GM20000 (cell line): ENCODE measurements at places on chromosomes 7 and 10.

DNA sequence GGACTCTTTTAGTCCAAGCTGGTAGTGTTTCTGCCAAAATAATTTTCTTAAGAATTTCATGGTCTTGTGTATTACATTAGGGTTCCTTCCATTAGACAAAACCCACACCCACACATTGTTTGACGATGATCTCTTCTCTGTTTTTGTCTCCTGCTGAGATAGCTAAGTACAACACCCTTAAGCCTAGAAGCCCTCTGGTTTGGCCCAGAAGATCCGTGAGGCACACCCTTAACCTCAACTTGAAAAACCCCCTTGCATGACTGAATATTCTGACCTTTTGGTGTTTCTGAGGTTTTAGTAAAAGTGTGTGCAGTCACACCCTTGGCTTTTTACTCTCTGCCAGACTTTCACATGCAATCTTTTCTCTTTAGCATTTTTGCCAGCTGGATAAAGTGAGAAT, 29.3 kb upstream of the ERCC6 start:
- peak; percentile 28 for DNase-seq

DNA sequence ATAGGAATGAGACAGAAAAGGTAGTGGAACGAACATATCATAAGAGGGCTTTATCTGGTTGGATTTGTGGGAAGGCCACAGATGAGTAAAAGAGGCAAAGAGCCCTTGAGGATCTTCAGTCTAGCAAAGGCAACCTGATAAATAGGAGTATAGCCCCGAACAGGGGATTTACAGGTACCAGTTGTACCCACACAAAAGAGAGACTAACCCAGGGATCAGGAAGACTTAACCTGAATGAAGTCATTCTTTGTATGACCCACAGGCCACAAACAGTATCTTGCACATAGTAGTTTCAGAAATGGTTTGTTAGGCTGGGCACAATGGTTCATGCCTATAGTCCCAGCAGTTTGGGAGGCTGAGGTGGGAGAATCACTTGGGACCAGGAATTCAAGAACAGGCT, 208.2 kb downstream of the ARHGAP21 start:
- no peak for DNase-seq

GRCh38 chr7:2965301-2965700, 78.4 kb downstream of the CARD11 start:
- no peak for DNase-seq

DNA sequence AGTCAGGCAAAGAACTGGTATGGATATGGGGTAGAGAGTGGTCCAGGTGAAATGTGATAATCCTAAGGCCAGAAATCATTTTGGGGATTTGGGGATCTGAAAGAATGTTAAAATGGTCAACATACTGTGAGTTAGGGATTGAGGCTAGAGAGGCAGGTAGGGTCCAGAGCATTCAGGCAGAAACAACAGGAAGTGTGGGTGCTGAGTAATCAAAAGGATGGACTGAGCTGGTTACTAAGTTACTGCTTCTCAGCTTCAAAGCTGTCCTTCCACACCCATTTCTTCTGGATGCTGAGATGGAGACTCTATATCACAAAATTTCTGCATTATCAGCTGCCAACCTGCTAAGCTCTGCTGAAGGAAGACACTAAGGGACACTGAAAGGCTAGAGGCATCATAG, 30.6 kb upstream of the PRKCQ start:
- DNase-seq, result no peak

DNA sequence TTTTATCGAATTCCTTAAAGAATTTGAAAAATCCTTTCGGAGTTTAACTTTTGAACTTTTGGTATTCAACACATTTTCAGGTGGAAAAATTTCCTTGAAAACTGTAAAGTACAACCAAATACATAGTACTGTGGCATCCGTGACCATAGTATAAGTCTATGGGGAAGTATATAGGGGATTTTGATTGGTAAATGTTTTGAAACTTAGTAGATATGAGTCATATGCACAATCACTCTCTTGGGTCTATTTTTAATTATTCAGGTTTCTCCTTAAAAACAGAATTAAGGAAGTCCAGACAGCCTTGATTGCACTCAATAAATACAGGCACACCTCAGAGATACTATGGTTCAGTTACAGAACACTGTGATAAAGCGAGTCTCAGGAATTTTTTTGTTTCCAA, 64.2 kb downstream of the AVL9 start:
- no peak for DNase-seq

- no peak for DNase-seq
These were observed 304.2 kb downstream of the RPS24 start for GRCh38 chr10:78337646-78338391.

DNA sequence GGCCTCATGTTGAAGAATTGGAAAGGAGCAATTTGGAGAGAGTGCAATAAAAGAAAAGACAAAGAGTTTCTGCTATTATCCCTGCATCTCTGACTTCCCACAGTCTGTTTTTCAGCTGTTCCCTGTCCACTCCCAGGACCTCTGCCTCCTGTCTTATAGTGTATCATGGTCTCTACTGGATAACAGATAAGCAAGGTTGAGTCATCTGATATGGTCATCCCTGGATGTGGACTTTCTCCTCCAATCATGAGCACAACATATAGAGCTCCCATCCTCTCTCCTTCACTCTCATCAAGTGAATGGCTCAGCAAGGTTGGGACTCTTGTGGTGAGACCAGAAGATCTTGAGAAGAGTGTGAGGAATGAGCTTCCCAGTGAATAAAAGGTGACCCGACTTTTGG, 123.1 kb downstream of the PLCE1 start:
- no peak for DNase-seq

GRCh38 chr10:95661818-95662217, 5.3 kb upstream of the ALDH18A1 start:
- no peak for DNase-seq

DNA sequence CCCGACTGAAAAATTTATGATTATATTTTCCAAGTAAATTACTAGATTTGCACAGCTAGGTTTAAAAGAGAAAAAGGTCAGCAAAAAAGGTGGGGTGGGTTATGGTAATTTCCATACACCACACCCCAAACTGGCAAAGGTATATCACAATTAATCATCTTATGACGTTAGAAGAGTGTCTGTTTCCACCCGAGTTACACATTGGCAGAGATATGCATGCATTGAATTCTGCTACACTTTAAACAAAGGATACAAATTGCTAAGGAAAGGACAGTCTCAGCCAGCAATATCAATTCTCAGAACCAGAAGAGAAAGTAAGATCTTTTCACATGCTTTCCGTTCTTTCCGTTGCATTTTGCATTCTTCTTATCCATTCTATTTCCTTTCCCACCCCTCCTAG, 843.3 kb downstream of the GATA3 start:
- DNase-seq, result no peak

DNA sequence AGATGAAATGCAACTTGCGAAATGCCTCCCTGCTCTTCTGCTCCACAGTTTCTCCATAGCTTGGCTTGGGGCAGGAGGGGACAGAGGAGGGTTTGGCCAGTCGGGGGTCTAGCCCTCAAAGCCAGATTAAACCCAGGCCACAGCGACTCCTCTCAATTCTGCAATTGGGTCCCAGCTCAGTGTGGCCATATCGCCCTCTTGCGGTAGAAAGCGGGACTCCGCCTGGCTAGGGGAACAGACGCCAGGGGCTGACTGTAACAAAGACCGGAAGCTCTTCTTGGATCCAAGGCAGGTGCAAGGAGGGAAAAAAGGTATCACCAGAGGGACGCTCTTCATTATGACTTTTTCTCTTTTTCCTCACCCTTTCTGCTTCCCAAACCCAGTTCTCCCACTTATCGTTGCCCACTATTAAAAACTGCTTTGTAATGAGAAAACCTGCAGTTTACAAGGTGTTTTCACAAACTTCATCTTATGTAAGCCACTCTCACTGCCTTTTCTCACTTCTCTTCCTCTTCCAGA, 36.6 kb upstream of the TNPO3 start:
- peak; percentile 76 for DNase-seq

GRCh38 chr10:110857265-110858171, 14.2 kb upstream of the PDCD4 start:
- no peak for DNase-seq

- DNase-seq, result peak; percentile 9
These were observed 175.4 kb downstream of the SKAP2 start for GRCh38 chr7:26688936-26689506.

GRCh38 chr7:21028599-21028998, 241.9 kb upstream of the SP8 start:
- DNase-seq, result no peak

- no peak for DNase-seq
These were observed 266.5 kb downstream of the HGF start for GRCh38 chr7:81503336-81503735.

DNA sequence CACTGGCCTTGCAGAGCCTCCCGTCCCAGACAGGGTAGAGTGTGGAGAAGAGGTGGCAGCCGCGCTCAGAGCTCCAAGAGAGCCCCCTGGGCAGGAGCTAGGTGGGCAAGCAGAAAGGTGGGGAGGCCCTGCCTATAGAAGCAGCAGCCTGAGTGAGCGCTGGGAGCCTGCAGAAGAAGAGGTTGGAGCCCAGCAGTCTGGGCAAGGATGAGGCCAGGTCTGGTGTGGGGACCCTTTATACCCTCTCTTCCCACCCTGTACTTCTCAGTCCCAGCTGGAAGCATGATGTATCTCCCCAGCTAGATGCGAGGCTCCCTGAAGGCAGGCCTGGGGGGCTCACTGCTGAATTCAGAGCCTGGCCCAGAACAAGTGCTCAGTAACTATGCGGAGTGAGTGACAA, 44.5 kb upstream of the ZMIZ1 start:
- DNase-seq, result no peak

DNA sequence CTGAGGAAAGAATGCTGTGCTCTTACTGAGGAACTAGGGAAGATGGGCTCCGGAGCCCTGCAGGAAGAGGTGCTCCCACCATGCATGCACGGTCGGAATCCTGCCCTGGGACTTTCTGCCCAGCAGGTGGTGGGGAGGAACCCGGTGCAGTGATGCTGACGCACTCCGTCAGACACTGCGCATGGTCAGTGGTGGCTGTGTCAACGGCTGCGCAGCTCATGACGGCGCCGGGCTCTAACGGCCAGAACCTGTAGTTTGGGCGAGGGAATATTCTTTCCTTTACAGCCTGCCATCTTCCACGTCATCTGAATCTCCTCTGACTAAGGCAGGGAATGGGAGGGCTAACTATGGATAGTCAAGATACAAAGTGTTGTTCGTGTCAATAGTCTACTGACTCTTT, 189.2 kb upstream of the MGMT start:
- DNase-seq, result no peak

DNA sequence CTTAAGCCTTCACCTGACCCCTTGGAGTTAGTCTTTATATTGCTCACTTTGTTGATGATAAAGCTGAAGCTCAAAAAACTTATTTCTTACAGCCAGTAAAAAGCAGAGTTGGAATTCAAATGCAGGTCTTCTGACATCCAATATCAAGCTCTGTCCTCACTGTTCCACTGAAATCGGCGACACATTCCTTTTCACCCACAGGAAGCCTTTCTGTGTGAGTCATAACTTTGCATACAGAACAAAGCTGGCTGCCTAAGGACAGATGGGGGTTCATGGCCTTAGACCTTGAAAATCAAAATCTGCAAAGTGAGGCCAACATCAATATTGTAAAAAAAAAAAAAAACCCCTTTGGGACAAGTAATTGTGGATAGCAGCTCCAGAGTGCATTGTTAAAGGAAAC, 21.8 kb upstream of the AKR1B1 start:
- DNase-seq, result no peak

- no peak for DNase-seq
These were observed 86.2 kb downstream of the ZRANB1 start for GRCh38 chr10:125027871-125028869.

DNA sequence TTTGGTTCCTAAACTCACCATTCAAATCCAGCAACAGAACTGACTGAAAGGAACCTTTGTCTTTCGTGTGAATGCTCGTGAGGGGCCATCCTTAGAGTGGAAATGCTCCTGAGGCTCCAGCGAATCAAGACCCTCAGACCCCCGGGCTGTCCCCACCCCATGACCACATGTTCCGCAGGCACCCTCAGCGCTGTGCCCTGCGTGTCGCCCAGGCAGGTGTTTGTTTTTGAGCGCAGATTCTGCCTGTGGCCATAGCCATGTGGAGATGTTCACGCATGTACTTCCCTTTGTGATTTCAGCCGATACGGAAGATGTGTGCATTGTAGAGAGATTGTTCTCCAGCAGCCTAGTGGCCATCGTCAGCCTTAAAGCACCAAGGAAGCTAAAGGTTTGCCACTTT, 24.2 kb downstream of the WIPI2 start:
- DNase-seq, result no peak

DNA sequence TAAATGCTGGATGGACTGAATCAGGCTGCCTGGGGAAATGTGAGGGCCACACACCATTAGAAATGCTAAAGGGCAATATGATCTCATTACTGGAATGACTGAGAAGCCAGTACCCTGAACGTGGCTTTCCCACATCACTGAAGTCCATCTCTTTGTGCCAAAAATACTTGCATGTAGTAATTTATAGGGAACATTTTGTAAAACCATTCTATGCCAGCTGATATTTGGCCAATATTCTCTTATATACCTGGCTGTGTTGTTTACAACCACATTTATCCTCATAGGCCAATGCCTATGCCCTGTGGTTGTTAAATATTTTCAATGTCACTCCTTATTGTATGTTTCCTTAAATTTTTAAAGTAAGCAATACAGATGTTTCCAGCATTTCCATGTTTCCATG, 111.6 kb downstream of the C10orf90 start:
- DNase-seq, result no peak

GRCh38 chr7:25356534-25357151, 128.4 kb upstream of the NPVF start:
- DNase-seq, result no peak

DNA sequence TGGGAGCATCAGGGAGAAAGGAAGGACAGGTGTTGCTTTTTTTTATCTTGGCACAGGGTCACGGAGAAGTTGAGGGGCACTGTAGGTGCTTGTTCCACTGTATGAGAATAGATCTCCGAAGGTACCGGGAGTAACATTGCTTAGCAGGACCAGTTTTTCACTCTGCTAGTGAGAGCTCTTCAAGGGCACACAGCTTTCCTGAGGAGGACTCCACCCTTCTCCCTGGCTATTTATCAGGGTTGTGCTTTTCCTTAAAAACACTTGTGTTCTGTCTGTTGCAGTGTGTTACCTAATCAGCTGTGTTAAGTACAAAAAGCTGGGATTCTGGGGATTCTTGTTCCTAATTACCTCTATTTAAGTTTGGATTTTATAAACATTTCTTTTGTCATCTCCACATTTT, 160.5 kb downstream of the SND1 start:
- DNase-seq, result no peak

DNA sequence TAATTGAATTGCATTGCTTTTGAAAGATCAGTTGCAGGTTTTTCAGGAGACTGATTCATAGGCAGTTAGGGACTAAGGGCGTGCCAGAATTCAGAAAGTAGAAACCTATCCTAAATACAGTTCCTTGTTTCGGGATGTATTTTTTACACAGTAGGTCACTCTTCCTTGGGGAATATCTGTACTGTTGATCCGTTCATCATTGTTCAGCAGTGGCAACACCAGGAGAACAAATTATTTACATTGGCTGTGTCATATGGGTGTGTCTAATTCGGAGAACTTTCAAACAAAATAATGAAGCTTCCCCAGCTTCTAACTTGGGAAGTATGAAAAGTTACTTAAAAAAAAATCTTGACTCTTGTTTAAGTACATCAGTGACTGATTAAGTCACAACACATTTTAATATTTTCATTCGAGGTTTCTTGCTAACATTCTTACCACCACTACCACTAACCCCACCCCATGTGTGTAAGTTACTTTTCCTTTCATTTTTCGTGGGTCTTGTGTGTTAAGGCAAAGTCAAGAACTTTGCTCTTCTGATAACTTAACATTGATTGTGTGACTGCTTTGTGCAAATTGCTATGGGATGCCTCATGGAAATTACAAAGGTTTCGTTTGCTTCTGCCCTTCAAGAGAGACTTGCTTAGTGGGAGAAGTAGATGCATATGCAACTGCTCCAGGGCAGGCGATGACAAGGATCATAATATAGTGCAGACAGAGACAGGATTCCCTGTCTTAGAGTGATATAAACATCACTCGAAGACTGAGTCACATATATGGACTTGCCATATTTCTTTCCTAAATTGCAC, 43.8 kb upstream of the RPA3 start:
- peak; percentile 29 for DNase-seq
